Endothelial cell (in vitro differentiated cells): ENCODE measurements at places on chromosomes 2 and 18.

GRCh38 chr2:85999061-85999831 lies 106.4 kb downstream of the POLR1A start:
- DNase-seq: no peak
- no peak overlapping the region for H3K4me3 ChIP-seq
- H3K27me3 ChIP-seq: peaks cover 2% of the 10 kb centered on the region
- H3K36me3 ChIP-seq: peaks cover 4% of the 10 kb centered on the region
- no peak overlapping the region for H3K27ac ChIP-seq
- peaks cover 5% of the 10 kb centered on the region for H3K4me1 ChIP-seq

- no peak overlapping the region for H3K4me3 ChIP-seq
- H3K27ac ChIP-seq: no peak overlapping the region
- peaks cover 8% of the 10 kb centered on the region for H3K27me3 ChIP-seq
- no peak for DNase-seq
These were observed 304.4 kb upstream of the SALL3 start for GRCh38 chr18:78675231-78675630.

DNA sequence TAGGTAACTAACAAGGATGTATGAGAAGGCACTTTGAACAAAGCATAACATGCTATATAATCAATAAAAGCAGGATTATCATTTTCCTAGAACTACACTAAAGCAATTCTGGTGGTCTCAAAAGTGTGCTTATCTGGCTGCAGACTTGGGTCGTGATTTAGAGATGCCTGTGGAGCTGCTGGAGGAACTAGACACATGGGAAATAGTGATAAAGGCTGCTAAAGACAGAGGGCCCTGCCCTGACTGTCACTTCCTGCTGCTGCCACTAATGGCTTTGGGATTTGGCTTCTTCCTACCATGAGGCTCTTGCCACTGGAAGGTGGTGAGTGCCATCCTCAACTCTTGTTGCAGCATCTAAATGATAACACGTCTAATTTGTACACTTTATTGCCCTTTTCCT lies 22.5 kb downstream of the TMEM178A start:
- no peak for DNase-seq
- H3K27ac ChIP-seq: no peak overlapping the region
- H3K27me3 ChIP-seq: peaks cover 7% of the 10 kb centered on the region
- H3K4me1 ChIP-seq: peaks cover 36% of the 10 kb centered on the region
- H3K36me3 ChIP-seq: peaks cover 8% of the 10 kb centered on the region
- H3K4me3 ChIP-seq: no peak overlapping the region

DNA sequence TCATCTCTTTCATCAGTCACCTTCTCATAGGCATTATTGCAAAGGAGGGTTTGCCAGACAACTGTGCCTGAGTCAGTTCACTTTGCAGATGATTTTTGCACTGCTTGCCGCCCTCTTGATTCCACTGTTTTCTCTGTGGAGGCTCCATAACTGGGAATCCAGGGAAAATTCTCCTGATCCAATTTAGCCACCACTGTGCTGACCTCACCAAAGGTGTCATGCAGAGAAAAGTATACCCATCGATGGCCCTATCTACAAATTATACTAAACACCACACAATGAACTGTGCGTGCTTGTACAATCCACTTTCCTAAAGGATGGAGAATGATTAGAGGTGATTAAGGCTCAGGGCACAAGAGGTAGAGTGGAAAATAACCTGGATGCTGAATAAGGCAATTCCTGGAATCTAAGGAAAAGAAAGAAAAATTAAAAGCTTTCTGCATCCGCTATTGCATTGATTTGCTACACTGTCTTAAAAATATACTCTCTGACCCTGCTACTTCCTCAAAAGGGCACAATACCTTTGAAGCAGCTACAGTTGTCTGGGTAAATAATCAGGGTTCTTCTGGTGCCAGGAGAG lies 409.4 kb downstream of the RIT2 start:
- no peaks in the 10 kb centered on the region for H3K4me1 ChIP-seq
- peaks cover 1% of the 10 kb centered on the region for H3K27me3 ChIP-seq
- H3K4me3 ChIP-seq: no peak overlapping the region
- no peaks in the 10 kb centered on the region for H3K36me3 ChIP-seq
- H3K27ac ChIP-seq: no peak overlapping the region

DNA sequence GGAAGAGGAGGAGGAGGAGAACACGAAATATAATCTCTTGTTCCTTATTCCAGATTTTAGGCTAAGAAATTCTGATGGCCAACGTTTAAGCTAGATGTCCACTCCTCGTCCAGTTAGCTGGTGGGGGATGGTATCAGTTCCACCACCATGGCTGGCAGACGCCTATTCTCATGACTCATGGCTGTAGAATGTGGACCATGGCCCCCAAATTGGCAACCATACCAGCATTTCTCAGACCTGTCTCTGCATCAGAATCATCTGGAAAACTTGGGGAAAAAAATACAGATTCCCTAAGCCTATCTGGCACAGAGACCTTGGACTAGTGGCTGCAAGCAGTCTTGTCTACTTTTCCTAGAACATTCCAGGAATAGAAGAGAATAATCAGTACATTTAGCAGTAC lies 267.7 kb upstream of the SIX2 start:
- no peak overlapping the region for H3K27ac ChIP-seq
- no peaks in the 10 kb centered on the region for H3K36me3 ChIP-seq
